ENCODE measurements at places on chromosomes 6 and 20. TPM values are rescaled to one million over a fixed set of nuclear protein-coding genes. Genes with fewer than 3 reads are reported as not detected.

KHDC1L gene
- not detected for polyA plus RNA-seq

FHL5 gene
- 15.5 TPM for polyA plus RNA-seq

DNA sequence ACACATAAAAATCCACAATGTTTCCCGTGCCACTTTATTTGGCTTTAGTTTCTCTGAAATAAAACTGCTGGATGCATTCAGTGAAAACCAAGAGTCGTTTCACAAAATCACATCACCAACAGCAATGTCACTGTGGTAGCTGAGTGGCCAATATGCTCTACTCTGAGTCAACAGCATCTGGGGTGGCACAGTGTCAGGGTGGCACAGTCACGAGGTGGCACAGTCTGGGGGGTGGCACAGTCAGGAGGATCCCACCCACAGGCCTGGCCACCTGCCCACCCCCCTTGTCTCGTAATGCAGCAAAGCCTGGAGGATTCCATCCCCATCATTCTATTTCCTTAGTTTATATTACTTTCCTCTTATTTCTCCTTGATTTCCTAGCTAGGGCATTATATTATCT, 87.0 kb downstream of the ANKRD60 start:
- no peak for DNase-seq

- no peak for DNase-seq
Observed at GRCh38 chr6:24517659-24518543, 23.1 kb downstream of the ALDH5A1 start.

GRCh38 chr20:55540486-55540885, 464.8 kb downstream of the CBLN4 start:
- DNase-seq, result no peak

GRCh38 chr6:85192186-85192585, 257.7 kb upstream of the NT5E start:
- DNase-seq, result no peak
